ENCODE measurements at places on chromosomes 16 and 17.

- DNase-seq = no peak
These were observed 127.8 kb upstream of the PMFBP1 start for GRCh38 chr16:72299684-72300243.

GRCh38 chr16:7547736-7548135 is 215.1 kb downstream of the RBFOX1 start:
- no peak for DNase-seq

- DNase-seq = no peak
These were observed 117.4 kb downstream of the DNAH3 start for GRCh38 chr16:21033264-21033663.

- DNase-seq = no peak
These were observed 360.9 kb downstream of the GRIN2A start for GRCh38 chr16:9821331-9821730.

DNA sequence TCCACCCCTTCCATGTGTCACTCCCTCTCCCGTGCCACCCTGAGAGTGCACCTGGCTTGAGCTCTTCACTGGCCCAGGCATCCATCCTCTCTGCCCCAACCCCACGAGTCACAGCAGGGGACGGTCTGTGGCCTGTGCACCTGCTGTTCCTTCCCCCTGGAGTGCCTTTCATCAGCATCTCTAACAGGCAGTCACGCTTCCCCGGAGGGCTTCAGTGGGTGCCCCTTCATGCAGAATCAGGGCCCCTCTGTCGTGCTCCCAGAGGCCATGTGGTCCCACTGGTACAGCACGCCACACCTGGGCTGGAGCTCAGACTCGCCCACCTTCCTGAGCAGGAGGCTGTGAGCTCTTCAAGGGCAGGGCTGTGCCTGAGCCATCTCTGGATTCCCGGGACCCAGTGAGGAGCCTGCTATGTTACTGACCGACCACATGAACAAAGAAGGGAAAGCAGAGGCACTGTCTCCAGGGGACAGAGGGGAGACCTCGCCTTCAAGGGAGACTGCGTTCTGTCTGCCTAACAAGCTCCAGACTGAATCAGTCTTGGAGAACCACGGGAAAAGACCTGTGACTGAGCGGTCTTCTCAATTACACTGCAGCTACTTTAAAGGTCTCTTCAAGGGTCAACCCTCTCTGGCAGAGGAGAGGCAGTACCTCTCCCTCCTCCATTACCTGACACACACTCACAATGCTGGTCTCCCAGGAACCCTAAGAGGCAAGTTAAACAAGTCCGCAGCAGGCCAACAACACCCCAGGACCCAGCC is 78.8 kb upstream of the DOC2B start:
- no peak for DNase-seq

GRCh38 chr17:46982577-46982976 is 3.5 kb upstream of the RPRML start:
- DNase-seq = no peak

GRCh38 chr16:30778549-30779244 is 8.3 kb downstream of the ZNF629 start:
- DNase-seq = no peak

GRCh38 chr17:60151355-60151754 is 1.6 kb downstream of the CA4 start:
- no peak for DNase-seq

DNA sequence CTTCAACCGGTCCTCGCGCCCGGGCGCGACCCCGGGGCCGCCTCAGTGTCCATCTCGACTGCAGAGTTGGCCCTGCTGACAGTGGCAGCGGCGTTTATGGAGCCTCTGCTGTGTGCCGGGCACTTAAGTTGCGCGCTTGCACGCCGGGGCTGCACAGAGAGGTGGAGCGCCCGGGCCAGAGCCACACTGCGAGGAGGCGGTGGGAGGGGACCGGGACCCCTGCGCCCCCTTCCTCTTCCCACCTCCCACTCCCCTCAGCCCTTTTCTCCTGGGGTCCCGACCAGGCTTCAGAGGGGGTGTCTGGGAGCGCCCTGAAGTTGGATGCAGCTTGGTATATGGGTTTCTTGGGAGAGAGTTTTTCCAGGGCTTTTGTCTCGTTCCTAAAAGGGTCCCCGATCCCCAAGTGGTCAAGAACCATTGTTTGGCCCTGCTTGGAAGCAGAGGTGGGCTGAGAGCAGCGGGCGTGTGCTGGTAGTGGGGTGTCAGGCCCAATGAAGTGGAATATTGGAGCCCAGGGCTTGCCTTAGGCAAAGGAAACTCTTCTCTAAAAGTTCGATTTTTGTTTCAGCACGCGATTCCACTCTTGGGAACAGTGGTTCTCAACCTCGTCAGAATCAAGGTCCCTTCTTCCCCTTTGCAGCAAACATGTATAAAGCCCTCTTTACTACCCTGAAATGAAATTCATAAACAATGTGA is 605 bp downstream of the MRTFB start:
- peak; percentile 34 for DNase-seq

GRCh38 chr17:1713878-1714426 is 3.8 kb upstream of the TLCD2 start:
- DNase-seq = no peak

- no peak for DNase-seq
These were observed 723 bp downstream of the NTHL1 start for GRCh38 chr16:2046893-2047329.

- DNase-seq = peak; percentile 34
These were observed 63.5 kb downstream of the PRMT7 start for GRCh38 chr16:68374246-68374805.

DNA sequence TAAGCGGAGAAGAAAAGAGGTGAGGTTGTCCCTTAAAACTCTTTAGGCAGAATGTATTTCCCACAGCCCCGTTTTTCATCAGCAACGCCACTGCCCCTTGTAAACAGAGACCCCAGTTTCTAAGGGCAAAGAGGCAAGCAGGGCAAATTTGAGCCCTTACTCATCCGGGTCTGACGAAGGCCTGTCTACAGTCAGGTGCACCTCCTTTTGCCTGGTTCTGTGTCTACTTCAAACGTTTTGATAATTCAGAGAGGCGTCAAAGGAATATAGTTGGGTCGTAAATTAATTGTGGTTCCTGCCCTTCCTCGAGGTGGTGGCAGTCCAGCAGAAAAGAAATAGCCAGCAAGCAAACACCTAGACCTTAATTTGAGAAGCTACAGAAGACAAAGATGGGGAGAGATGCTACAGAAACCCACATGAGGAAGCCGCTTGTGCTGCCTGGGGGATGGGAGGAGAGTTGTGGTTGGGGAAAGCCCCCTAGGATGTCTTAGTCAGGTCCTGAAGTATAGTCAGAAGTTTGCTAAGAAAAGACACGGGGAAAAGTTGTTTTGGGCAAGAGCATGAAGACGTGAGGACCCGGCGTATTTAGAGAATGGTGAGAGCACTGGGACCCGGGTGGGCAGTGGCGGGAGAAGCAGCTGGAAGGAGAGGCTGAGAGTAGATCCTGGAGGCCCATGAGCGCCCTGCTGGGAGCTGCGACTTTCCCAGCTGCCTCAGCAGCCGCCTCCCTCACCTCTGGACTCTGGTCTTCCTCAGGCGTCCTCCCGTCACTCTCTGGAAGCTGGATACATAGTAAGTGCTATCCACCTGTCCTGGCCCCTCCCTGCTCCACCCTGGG is 2.4 kb downstream of the FBRS start:
- DNase-seq = no peak

GRCh38 chr17:73179387-73179786 is 13.5 kb upstream of the COG1 start:
- DNase-seq = no peak

- DNase-seq = no peak
These were observed 2.6 kb downstream of the OVCA2 start for GRCh38 chr17:2044263-2044894.

GRCh38 chr17:60128171-60128859 is 21.5 kb upstream of the CA4 start:
- DNase-seq = no peak

DNA sequence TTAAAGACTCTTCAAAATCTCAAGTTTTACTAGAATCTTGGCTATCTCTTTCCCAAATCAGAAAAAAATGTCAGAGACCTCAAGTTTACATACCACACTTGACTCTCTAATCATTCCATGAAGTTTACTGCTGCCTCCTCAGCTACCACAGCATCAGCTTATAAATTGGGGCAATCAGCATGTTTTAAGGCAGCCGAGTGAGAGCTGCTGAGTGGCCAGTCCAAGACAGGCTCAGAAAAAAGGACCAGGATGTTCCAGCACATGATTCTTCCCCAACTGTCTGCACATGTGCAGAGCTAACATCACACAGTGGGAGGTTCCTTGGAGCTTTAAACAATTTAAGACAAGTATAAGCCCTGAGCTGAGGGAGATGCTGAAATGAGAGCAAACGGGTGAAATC is 140.6 kb upstream of the NUDT7 start:
- DNase-seq = no peak

GRCh38 chr16:84326545-84326944 is 31.9 kb downstream of the WFDC1 start:
- no peak for DNase-seq

All from caudate nucleus (tissue), 63 donors.